Stimulated activated CD4-positive, alpha-beta T cell treated with anti-CD3 and anti-CD28 coated beads, Interleukin-1b, Interleukin-23, amount 100 ng/mL, for 4 hours (primary cell): ENCODE measurements at places on chromosomes 1 and 21.
A peak's percentile ranks its signal among the peaks of the same experiment; 100 is the strongest.

DNA sequence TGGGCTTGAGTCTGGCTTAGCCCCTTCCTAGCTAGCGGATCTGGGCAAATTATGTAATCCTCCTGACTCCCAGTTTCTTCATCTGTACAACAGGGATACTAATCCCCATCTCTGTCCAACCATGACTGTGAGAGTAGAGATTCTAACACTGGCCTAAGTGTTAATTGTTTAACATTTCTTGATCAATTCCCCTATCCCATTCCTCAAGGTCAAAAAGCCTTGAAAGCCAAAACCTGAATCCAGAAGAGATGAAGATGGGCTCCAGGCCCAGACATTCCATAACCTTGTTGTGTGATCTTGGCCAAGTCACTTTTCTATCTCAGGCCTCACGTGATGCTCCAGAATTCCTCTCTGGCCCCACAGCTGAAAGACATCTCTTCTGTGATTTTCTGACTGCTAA is 18.8 kb upstream of the PHLDA3 start:
- no peak for DNase-seq

- no peak for DNase-seq
These were observed 14.6 kb downstream of the FOXD2 start for GRCh38 chr1:47452426-47452825.

GRCh38 chr1:203682473-203683383 is 56.1 kb downstream of the ATP2B4 start:
- DNase-seq = no peak

DNA sequence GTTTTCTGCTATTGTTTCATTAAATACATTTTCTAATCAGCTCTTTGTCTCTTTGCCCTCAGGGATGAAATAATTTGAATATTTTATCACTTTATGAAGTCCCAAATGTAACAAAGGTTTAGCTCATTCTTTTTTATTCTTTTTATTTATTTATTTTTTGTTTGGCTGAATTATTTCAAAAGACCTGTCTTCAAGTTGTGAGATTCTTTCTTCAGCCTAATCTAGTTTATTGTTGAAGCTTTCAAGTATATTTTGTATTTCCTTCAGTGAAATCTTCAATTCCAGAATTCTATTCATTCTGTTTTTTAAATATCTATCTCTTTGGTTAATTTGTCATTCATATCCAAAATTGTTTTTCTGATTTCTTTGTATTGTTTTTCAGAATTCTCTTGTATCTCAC is 10.8 kb downstream of the LY9 start:
- no peak for DNase-seq

DNA sequence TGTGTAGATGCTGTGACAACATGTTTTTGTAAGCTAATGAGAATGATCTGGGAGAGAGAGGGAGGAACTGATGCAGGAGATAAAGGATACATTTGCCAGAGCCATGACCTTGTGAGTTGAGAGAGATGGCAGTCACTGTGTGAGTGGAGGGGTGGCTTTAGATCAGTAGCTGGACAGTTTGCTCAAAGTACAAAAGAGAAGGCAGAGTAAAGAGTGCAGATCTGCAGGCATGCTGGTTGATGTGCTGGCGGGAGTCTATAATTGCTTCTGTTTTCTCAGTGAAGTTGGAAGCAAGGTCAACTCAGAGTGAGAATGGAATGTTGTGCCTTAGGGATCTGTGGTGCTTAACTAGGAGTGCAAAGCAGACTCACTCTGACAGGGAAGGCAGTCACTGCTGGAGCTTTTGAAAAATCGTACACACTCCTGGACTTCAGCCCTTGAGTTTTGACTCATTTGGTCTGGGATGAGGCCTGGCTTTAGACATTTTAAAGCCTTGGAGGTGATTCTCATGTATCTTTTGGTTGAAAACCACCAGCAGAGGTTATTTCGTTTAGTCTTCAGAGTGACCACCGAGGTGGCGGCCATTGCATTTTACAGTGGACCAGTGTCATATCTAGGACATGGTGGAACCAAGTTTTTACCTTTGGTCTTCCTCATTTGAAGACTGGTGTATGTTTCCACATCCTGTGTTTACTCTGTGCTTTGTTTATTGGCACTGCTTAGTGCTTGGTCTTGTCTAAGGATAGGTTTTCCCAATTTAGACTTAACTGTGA is 49.6 kb downstream of the MTR start:
- DNase-seq = no peak

GRCh38 chr1:26697978-26698849 is 2.4 kb downstream of the ARID1A start:
- DNase-seq = no peak

- no peak for DNase-seq
These were observed 45.7 kb downstream of the WNT9A start for GRCh38 chr1:227901906-227902640.

DNA sequence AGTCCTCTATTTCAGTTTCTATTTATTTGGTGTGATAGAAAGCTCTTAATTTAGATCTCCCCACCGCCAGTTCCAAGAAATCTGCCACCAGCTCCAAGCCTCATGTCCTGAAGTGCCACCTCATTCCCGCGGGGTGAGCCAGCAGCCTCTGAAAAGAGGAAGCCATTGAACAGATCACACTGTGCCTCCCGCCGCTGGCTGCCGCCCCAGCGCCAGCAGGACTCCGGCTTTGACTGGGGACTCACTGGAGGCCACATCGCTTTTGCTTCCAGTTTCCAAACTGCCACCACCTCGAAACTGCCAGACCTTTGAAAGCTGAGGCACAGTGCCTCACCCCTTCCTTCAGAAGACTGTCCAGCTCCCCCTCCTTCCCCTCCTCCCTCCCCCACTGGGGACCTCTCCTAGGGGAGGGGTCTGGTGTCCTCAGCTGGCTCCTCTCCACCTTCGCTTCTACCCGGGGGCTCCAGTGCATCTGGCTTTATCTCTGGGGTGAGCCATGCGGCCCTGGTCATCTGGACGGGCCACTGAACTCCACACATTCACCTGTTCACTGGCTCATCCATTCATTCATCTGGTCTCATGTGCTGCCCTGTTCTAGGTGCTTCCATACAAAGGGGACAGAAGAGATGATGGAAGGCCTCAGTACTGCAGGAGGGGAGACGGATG is 58.9 kb downstream of the VPS26C start:
- DNase-seq = peak; percentile 20

DNA sequence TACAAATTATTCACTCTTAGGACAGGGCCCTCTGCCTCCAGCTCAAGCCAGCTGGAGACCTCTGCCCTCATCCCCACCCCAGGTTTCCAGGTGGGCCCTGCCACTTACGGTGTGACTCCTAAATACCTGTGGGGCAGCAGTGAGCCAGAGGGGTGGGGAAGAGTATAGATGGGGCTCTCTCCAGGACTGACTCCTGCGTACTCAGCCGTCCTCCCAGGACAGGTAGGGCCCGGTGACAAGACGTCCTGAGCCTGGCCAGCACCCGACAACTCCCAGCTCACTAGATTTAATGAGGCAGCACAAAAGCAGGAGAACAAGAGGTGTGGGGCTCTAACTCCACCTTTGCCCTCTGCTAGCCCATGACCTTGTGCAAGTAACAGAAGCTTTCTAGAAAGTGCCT is 16.8 kb downstream of the GNG12 start:
- no peak for DNase-seq

DNA sequence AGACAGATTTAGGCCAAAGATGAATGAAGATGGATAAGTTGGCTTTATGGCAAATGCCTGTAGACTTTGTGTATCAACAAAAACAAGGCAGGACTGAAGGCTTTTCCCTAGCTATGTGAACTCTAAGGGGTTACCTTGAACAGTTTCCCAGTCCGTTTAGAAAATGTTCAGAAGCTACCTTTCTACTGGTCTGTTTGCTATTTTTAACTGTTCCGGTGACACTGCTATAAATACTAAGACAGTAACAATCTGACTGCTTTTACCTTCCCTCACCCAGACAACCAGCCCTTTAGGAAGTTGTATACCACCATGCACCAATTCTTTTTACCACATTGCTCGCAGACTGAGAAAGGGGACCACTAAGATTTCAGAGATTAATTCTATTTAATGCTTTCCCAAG is 102.2 kb downstream of the PHTF1 start:
- no peak for DNase-seq

DNA sequence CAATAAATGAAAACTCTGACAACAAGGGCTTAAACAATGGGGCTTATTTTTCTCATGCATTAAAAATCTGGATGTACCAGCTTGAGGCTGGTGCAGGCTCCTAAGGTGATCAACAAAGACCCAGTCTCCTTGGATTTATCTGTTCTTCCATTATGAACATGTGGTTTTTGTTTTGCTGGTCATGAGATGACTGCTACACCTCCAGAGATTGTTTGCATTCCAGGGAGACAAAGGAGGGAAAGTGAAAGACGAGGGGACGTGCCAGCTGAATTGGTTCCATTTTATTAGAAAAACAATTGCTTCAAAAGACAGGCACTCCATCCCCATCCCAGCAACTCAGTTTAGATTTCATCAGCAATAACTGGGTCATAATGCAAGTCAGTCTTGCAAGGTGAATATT is 90.9 kb upstream of the KCNK1 start:
- no peak for DNase-seq

DNA sequence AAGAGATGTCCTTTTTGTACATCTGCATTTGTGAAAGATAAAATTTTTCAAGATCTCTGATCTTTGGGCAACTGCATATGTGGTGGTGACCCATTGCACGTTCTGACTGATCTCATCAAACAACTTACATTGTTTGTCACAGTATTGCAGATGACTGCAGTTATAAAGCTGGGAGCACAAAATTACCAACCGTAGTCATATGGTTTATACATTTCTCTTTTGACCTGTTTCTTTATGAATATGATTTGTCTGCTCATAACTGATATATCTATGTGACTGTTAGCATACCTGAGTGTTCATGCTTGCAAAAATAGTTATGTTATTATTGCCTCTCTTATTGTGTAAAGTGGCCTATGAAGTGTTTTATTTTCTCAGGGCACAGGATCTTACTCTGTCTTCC is 43.7 kb upstream of the HMCN1 start:
- DNase-seq = no peak

DNA sequence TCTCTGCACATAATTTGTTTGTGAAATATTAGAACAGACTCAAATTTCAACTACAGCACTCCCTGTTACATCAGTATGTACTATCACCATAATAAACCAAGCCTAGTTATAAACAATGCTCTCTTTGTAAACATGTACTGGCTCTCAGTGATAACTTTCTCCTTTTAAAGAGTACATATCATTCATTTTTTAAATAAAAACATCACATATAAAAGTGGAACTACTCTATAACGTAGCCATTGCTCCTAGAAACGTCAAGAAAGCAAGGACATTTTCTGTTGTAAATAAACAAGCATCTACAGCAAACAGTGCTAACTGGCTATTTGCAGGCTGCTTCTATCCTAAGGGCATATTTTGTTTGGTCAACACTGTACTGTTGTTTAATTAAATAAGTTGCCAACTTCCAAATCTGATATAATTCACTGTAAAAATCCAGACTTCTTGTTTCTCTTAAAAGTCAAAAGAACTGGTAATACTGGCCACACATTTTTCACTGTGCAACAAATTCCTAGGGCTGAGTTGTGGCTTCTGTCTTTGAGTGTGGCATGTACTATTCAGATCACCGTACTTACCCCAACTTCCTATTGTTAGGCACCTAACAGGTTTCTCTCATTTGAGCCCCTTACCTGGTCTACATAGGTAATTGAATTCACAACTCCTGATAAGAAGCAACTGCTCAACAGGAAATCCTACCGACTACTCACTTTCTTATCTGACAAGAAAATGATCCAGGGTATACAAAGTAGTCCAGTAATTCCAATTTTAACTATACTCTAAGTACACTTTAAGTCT is 111.9 kb downstream of the DENND1B start:
- no peak for DNase-seq

DNA sequence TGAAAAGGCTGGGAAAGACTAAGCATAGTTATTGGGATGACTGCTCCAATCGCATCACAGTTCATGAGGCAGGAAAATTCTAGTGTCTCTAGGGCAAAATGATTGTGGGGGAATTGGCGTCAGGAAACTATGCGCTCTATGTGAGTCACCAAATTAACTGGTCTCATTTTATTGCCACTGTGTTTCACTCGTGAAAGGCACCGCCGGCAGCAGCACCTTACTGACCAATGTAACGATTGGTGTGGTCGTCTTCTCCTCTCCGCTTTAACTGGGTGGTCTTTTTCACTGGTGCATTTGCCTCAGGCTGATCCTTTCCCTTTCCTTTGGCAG is 83.5 kb downstream of the SPAG17 start:
- DNase-seq = no peak

DNA sequence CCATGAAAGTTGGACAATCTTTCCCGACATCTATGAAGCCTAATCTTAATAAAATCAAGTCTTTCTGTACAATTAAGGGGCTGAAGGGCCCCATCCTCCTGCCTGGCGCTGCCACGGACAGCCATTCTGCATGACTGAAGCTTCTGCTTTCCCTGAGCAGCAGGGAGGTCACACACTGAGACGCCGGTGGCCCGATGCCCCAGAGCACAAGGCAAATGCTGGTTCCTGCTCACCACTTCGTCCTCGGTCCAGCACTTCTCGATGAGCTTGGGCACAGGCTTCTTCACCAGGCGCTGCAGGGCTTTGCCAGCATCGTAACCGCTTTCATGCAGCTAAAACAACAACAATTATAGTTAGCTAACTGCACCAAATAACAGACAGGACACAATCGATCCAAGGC is 147.8 kb downstream of the SLC45A1 start:
- no peak for DNase-seq

GRCh38 chr1:152517237-152517811 is 3.0 kb downstream of the CRCT1 start:
- DNase-seq = no peak

DNA sequence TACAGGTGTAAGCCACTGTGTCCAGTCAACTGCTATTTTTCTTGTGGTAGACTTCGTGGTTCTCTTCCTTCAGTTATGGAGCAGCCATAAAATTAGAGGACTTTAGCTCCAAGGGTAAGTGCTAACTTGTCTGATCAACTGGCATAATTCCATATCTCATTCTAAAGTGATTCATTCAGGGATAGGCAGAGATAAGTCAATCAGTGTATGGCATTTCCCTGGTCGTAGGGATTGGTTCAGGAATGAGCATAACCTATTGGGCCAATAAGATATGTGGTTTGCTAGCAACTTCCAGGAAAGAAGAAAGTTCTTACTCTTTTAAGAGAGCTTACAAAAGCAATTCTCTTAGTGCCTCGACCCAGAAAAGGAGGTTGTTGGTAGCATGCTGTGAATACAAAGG is 4.7 kb upstream of the ZSWIM5 start:
- no peak for DNase-seq

- DNase-seq = no peak
These were observed 42.2 kb upstream of the RGS21 start for GRCh38 chr1:192274588-192274987.

GRCh38 chr1:22799971-22800370 is 89.3 kb downstream of the EPHB2 start:
- no peak for DNase-seq

GRCh38 chr1:36555041-36555440 is 72.3 kb upstream of the CSF3R start:
- DNase-seq = no peak

DNA sequence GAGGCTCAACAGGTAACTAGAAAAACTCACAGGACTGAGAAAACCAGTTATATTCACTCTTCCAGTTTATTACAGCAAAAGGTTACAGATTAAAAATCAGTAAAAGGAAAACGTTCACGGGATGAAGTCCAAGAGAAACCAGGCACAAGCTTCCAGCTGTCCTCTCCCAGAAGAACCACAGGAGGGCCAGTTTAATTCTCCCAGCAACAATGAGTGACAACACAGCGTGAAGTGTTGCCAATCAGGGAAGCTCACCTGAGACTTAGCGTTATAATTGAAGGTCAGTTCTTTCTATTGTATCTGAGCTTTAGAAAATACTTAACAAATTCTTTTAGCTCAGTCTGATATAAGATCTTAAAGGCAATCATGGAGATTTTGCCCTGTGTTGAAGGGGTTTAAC is 65.2 kb upstream of the TNR start:
- no peak for DNase-seq
